DMS 273 treated with DMSO at 0.1 percent for 48 hours (cell line): ENCODE measurements at places on chromosomes 1 and 21.

- no peak for DNase-seq
These were observed 3.7 kb downstream of the RNF19B start for GRCh38 chr1:32960819-32961355.

- DNase-seq = no peak
These were observed 8.7 kb downstream of the ZNF687 start for GRCh38 chr1:151290709-151291303.

- DNase-seq = no peak
These were observed 1637.4 kb upstream of the PRMT6 start for GRCh38 chr1:105419030-105419429.

DNA sequence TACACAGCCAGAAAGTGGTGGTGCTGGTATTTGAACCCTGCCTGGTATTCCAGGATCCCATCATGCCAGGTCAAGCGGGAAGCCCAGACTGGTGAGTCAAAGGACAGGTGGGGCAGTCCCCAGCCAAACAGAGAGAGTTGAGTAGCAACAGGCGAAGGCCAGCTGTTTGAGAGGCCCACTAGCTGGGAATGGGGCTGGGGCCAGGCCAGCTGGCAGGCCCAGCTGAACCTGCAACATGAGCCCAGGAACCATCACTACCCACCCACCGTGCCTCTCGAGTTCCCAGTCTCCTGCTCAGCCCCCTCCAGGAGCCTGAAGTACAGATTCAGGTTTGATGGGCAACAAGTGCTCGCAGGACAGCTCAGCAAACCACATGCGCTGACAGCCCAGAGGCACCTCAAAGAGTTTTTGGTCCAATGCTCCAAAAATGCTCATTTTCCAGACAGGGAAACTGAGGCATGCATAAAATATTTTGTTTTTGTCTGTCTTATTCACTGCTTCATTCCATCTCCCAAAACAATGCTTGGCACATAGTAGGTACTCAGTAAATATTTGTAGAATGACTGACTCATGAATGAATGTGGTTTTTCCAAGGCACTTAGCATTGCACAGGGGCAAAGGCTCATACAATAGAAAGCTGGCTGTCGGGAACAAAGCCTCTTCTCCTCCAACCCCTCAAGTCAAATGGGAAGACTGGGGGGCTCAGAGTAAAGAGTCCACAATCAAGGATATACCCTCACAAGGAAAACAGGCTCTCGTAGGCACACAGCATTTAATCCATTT lies 42.5 kb upstream of the CLIC4 start:
- DNase-seq = peak; percentile 95

DNA sequence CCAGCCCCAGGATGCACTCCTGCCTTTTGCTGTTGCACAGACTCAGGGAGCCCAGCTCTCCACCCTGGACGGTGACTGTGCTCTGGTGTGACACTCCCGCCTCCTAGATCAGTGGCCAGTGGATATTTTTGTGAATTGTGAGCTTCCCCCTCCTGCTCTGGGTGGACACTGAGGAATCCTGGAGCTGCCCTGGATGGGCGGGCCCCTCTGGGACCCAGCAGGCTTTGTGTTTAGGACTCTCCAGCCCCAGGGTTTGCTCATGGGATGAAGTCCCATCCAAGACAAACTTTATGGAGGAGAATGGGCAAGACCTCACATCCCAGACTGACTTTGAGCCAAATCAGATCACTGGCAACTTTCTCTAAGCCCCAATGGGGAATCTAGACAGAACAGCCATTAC lies 16.1 kb downstream of the SLC6A9 start:
- no peak for DNase-seq

GRCh38 chr1:248821641-248822040 lies 4.1 kb downstream of the SH3BP5L start:
- no peak for DNase-seq

DNA sequence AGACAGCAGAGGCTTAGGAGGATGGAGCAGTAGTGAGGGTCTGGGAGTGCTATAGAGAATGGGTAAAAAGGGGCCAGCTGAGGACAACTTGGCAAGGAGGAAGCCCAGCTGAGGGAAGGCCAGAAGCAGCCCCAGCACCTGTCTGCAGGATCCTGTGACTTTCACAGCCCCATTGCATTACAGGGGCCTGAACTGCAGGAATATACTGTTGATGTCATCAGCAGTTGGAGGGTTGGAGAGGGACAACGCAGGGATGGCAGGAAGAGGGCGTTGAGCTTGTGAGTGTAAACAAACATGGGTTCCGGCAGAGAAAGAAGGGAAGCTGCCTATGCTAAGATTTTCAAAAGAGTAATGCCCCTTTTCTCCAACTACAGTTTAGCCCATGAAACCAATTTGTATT lies 628.5 kb downstream of the SMYD3 start:
- DNase-seq = no peak

GRCh38 chr1:195831789-195832188 lies 776.5 kb downstream of the KCNT2 start:
- no peak for DNase-seq

GRCh38 chr1:225981714-225982113 lies 17.4 kb downstream of the SDE2 start:
- no peak for DNase-seq

- DNase-seq = no peak
These were observed 467.6 kb downstream of the RWDD3 start for GRCh38 chr1:95701450-95702173.

- no peak for DNase-seq
These were observed 5.6 kb downstream of the RUNX1 start for GRCh38 chr21:35043549-35043948.

DNA sequence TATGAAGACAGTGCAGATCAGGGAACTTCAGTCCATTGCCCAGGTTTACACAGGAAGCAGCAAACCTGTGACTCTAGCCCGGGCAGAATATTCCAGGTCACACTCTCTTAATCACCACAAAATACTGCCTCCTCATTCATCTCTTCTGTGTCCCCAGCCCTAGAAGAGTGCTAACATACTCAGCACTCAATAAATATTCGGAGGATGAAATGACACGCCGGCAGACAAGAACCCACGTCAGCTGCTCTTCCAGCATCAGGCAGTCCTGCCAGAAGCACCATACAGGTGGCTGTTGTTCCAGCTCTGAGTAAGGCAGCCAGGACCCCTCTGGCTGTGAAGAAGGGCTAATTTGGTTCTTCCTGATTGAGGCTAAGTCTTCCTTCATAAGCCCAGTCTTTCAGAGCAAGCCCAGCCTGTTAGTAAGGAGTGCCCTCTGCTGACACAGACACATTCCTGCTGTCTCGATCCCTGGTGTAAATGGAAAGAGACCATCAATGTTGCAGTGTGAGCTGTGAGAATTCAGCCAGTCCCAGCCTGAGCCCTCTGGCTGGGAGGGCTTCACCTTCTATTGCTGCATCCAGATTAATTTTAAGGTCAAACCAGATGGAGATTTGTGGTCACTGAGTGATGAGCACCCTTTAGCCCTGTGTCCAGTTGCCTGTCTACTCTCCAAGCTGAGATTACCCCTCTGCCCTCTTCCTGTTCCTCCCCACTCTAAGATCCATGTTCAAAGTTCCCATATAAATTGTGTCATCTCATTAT lies 45.0 kb upstream of the KIRREL1 start:
- peak; percentile 8 for DNase-seq

GRCh38 chr1:12047120-12047876 lies 15.8 kb upstream of the TNFRSF8 start:
- DNase-seq = no peak

DNA sequence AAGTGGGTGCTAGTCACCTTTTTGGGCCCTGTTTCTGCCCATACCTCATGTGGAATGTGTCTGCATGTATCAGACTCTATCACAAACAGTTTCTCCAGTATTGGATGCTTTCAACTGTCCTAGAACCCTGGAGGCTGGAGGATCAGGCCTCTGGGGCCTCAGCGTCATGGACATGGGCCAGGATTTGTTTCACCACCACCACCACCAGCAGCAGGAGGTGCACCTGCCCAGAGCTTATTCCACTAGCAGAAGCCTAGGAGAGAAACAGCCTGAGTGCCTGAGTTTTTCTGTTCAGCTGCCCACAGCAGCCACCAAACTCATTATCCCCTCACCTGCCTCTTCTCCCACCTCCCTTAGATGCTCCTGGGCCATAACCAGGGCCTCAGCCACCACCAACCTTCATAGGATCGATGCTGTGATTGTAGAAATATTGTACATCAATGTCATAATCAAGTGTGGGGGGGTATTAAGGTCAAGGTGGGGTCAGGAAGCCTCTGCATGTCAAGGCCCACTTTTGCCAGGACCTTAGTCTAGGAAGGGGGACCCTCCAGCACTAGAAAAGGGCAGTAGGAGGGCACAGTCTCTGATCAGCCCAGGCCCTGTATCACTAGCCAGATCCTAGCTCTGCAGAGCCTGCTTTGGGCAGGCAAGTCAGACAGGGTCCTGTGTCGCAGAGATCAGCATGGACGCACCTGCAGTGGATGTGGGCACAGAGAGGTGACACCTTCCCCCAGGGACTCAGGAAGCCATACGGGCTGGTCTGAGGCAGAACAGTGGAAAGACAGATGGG lies 9.3 kb downstream of the DMAP1 start:
- no peak for DNase-seq
